ENCODE measurements at places on chromosomes 5 and 9.

GRCh38 chr5:52956014-52956413 lies 33.1 kb upstream of the ITGA2 start:
- no peak for DNase-seq

DNA sequence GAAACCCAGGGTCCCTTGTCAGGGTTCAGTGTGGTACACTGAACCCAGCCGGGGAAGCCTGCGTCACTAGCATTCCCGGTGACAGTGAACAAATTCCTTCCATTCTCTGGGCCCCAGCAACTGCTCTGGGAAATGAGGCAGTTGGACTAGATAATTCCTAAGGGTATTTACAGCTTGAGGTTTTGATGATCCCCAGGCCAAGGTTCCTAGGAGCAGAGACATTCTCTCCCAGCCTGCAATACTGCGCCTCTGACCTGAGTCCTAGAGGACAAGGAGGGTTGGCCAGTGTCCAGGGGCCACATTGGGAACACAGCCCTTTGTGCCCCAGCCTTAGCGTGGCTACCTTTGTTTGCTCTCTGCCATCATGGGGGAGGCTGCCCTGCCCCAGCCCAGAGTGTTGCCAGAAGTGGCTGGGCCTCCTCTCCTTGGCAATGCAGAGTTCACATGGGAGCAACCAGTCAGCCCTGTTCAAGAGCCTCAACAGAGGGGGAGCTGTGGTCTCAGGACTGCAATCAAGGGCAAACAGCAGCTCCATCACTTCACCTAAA lies 178.2 kb downstream of the SEC61B start:
- DNase-seq, result no peak

GRCh38 chr9:16901590-16901989 lies 31.1 kb upstream of the BNC2 start:
- no peak for DNase-seq

DNA sequence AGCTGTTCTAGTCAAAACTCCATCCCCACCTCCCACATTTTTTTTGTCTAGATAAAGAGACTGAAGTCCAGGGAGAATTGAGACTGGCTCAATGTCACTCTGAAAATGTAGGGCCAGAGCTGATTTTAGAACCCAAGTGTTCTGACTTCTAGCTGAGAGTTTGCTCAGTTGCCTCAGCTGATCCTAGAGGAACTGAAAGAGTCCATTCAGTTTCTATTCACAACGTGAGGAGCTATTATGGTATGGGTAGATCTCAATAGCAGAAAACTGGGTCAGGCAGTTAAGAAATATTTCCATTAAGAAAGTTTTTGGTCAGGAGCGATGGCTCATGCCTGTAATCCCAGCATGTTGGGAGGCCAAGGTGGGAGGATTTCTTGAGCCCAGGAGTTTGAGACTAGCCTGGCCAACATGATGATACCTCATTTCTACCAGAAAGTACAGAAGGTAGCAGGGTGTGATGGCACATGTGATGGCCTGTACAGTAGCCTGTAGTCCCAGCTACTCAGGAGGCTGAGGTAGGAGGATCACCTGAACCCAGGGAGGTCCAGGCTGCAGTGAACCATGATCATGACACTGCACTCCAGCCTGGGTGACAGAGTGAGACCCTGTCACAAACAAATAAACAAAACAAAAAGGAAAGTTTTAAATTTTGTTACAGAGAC lies 61.7 kb downstream of the GLRA1 start:
- no peak for DNase-seq

- DNase-seq, result no peak
Measured at GRCh38 chr9:113524468-113524867, 60.9 kb downstream of the RGS3 start.

DNA sequence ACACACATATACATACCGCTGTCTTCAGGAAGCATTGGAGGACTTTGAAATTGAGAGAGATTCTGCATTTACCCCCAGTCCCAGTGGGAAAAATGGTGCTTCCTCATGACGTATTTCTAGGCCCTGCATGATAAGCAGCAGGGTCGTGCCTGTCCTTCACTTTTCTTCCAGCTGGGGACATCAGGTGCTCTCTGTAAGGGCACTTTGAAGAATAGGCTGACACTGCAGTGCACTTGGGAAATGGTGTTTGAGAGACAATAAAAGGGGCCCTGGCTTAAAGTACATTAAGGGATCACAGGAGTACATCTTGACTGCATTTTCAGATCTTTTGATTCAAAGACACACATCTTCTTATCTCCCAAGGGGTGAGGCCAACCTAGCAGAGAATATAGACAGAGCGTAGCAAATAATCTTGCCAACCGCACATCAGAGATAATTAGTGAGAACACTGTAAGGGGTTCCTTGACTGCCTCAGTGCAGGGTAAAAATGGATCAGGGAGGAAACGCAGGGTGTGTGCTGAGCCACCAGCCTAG lies 437.9 kb downstream of the CSNK1G3 start:
- DNase-seq, result no peak

- DNase-seq, result no peak
Measured at GRCh38 chr5:10140195-10140973, 109.3 kb downstream of the ATPSCKMT start.
